ENCODE measurements at places on chromosomes 6 and 20.
A peak's percentile ranks its signal among the peaks of the same experiment; 100 is the strongest.

DNA sequence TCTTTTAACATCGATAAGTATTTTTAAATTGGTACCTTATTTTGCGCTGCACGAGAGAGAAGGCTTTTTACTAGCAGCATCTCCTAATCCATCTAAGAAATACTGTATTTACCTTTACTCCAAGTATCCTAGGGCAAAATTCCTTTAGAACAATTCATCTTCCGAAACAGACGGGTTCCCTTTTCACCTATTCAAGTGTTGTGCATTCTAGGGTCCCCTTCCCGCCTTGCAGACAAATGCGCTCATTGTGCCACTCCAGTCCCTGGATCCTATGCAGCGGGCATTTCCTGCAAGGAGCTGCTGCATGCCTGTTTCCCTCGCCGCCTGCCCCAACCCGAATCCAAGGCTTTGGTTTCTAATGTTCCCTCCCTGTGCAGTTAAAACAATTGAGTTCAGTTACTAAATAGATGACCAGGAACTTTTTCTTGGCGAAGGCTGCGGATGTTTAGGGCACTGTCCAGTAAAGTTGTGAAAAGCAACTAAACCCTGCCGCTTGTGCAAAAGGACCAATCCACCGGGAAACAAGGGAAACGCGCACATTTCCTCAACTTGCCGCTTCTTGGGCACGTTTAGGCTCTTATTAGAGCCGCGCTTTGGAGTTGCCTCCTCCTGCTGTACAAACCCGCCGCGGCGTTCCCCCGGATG lies 556 bp upstream of the SCAF8 start:
- DNase-seq, result peak; percentile 13

GRCh38 chr6:37242429-37243052 lies 15.0 kb upstream of the TBC1D22B start:
- DNase-seq, result no peak

- no peak for DNase-seq
These were observed 20.7 kb upstream of the NNAT start for GRCh38 chr20:37500311-37500710.

GRCh38 chr6:154542747-154543146 lies 32.3 kb upstream of the CNKSR3 start:
- no peak for DNase-seq

- no peak for DNase-seq
These were observed 415.8 kb downstream of the PREX1 start for GRCh38 chr20:48411919-48412522.

- no peak for DNase-seq
These were observed 5.8 kb upstream of the WFDC2 start for GRCh38 chr20:45463709-45464108.

DNA sequence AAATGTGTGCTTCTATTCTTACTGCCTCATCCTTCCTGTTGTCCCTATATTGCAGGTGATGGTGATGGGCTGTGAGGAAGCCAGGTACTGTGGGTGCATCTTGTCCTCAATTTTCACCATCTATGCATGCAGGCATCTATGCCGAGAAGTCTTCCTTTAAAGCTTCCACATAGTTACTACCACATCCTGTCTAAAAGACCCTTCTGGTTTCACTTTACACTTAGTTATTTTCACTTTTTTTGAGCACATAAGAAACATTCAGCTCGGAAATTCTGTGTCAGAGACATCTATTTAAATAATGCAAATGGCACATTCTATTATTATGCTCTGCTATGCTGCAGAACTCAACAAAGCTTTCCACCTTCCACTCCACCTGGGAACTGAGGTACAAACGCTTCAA lies 28.2 kb upstream of the FABP7 start:
- no peak for DNase-seq

GRCh38 chr20:4306206-4306605 lies 290.8 kb upstream of the RNF24 start:
- DNase-seq, result no peak

- DNase-seq, result no peak
These were observed 38.1 kb upstream of the ISM1 start for GRCh38 chr20:13183005-13183404.

- DNase-seq, result no peak
These were observed 57.0 kb downstream of the FAM50B start for GRCh38 chr6:3905945-3906845.

DNA sequence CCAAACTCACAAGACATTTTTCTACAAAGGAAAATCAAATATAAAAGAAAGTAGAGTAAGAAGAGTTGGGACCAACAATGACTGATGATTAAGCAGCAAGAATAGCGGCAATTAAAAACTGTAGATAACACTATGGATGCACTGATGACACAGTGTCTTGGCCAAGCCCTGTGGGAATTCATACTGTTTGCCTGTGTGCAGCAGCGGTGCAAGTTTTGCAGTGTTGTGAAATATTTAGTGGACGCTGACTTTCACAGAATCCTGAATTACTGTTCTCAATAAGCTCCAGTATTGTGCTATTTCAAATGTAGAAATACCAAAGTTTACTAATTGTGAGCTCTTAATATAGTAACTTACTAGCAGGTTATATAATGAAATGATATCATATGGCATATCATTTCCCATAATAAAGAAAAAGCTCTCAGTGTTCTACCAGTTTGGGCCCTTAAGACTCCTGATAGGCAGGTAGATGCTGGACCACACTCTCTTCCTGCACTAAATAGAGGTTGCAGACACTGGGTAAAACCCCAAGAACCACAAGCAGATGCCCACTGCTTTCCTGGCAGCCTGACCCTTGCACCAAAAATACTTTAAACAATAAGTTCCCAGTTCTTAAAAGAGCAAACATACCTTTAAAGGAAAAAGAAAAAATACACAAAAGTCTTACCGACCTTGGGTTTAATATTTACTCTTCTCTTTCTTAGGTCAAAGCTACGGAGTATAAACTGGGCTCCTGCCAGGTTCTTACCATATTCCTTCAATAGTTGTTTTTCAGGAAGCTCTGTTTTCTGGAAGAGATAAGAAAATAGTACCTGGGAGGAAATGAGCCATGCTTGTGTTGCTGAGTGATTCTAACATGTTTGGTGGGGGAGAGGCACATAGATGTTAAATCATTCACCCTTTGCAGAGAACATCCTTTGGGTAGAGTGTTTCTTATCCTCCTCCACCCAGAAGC lies 41.6 kb downstream of the ANKEF1 start:
- DNase-seq, result no peak

DNA sequence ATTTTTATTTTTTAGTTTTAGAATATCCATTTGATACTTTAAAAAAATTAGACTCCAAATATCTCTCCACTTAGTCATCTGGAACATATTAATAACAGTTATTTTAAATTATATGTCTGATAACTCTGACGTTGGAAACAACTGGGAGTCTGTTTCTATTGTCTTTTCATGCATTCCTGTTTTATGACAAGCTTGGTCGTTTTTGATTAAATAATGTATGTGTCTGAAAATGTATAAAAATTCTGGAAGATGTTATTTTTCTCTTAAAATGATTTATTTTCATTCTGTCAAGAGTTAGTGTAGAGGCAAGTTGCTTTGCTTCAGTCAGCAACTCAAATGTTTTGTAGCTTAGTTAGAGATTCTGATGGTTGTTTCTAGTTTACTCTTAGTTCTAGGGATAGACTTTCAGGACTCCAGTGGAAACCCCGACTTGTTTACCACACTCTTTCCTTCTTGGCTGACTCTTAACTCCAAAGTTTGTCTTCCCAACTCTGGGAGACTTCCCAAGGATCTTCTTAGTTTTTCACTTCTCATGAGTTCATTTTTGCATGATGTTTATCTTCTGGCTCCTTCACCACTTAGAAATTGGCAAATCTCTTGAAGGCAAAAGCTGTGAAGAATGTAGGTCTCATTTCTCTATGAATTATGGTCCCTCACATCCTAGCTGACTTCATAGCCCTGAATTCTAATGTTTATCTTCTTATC lies 190.9 kb downstream of the LAMA2 start:
- DNase-seq, result no peak

- DNase-seq, result no peak
These were observed 298.1 kb downstream of the TFAP2B start for GRCh38 chr6:51116723-51117122.

DNA sequence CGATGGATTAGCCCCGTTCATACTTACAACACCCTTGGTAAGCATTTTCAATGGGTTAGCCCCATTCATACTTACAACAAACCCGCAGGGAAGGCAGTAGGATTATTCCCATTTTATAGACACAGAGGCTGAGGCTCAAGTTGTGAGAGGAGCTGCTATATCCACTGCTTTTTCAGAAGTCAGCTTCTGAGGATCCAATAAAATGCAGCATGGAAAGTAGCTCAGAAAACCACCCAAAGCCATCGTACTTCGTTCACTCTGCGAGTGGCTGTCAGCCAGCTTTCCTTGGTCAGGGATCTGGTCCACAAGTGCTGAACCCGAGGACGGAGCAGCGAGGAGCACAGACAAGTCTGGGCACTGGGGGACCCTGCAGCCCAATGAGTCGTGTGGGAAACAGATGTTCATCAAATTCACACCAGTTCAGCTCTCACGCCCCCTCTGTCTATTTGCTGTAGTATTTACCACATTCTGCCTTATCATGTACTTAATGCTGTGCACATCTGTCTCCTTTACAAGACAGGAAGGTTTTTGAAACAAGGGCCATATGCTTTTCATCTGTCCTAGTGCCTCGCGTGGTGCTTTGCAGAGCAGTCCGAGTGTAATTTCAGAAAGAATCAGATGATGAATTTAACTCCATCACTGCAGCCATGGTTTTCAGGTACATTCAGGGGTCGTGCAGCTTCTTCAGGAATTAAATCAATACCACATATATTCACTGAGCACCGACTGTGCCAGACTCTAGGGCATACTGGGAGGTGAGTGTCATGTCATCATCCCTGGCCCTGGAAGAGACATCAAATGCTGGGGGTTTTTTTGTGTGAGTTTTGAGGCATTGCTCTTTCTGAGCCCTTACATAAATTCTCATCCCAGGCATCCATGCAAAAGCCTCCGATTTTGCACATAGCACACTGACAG lies 256.9 kb downstream of the CDH26 start:
- no peak for DNase-seq

DNA sequence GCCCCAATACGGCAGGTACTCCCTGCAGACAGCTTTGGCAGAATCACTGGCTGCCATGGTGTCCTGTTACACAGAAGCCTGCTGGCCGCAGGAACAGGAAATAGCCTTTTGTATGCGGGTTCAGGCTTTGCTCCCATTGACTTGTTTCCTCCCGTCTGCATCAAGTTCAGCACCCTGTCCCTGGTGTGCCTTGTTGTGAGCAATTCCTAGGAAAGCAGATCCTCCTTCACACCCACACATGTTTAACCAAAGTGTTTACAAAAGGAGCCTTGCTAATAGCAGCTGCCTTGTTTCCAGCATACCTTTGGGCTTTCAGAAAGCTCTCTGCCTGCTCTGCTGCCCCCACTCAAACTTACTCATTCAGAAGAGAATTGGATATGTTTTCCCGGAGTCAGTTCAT lies 127.2 kb upstream of the SUPT3H start:
- DNase-seq, result no peak

GRCh38 chr20:63130658-63131577 lies 85.0 kb downstream of the YTHDF1 start:
- no peak for DNase-seq

- peak; percentile 48 for DNase-seq
These were observed 9.4 kb upstream of the NCOA7 start for GRCh38 chr6:125781314-125781868.

- DNase-seq, result no peak
These were observed 100.1 kb upstream of the CCDC28A start for GRCh38 chr6:138673346-138674014.

DNA sequence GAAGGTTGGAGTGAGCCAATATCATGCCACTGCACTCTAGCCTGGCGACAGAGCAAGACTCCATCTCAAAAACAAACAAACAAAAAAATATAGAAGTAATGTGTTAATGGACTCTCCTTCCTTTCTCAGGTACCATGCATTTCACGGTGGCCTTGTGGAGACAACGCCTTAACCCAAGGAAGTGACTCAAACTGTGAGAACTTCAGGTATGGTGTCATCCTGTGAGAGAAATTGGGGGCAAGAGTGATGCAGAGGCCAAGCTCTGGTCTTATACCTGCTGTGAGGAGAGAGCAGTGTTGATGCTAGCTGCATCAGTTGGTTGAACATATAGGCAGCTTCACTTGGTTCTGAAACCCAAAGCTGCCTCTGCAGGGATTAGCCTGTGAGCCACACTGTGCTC lies 6.2 kb downstream of the ITCH start:
- no peak for DNase-seq

DNA sequence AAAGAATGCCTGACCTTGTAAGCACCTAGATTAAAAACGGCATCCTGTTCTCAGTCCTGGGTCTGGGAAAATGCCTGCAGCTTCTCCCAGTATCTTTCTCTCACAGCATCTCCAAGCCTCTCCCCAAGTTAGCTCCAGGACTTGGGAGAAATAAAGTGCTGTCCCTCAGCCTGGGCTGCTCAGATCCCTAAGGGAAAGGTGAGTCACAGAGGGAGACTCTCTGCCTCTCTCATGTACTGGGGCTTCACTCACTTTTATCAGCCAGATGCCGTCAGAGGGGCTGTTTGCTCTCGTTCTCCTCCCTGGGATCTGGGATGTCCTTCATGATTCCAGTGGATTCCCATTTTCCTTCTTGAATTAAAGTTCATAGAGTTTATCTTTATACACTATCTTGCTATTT lies 293.6 kb downstream of the COL12A1 start:
- no peak for DNase-seq

DNA sequence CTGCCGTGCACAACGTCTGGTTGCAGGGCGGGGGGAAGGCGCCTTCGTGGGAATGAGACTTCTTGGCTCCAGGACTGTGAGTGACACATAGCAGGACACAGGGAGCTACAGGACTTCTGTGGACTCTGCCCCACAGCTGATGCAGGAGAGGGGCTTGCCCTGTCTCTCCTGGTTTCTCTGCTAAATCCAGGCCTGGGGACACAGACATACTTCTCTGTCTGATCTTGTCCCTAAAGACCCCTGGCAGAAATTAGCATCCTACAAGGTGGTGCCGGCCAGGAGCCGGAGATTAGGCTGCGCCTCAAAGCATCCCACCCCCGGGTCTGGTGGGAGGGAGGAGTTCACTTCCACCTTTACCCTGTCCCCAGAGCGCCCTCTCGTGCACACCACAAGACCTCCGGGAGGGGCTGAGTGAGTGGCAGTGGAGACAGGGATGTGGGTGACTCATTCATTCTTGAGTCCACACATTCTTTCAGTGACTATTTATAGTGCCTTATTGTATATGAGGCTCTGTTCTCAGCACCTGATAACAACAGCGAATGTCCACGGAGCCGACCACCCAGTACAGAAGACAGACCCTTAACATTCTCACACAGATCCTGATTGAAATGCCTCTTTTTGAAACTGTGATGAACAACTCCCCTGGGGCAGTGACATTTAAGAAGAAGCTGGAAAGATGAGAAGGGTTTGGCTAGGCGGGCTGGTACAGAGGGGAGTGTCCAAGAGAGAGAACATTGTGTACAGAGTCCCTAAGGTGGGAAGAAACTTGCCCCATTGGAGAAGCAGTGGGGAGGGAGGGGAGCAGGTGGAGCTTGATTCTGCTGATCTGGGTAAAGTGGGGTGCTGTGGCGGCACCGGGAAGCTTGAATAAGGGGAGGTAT lies 39.0 kb downstream of the GMPR start:
- DNase-seq, result no peak

GRCh38 chr6:36368921-36369865 lies 18.3 kb downstream of the ETV7 start:
- DNase-seq, result no peak
